ENCODE measurements at places on chromosomes 3 and 15.

- DNase-seq = no peak
Measured at GRCh38 chr15:95635666-95636065, 694.8 kb upstream of the NR2F2 start.

GRCh38 chr15:59997070-59997701 is 6.9 kb upstream of the FOXB1 start:
- DNase-seq = no peak

GRCh38 chr3:51275111-51275805 is 109.8 kb upstream of the MANF start:
- peak; percentile 40 for DNase-seq

DNA sequence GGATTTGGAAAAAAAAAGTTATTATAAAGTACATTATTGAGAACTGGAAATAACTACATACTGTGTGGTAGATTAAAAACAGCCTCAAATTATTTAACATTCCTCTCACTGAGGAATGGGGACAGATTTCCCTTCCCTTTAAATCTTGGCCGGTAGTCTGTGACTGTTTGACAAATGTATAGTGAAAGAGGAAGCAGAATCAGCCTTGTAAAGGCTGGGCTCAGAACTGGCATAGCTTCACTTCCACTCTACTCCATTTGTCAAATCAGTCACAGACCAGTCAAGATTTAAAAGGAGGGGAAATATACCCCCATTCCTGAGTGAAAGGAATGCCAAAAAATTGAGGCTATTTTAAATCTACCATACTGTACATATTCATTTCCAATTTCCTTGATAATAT is 18.2 kb upstream of the B4GALT4 start:
- peak; percentile 41 for DNase-seq

- DNase-seq = no peak
Measured at GRCh38 chr3:156637480-156638022, 36.8 kb upstream of the TIPARP start.

GRCh38 chr3:100776746-100777145 is 67.5 kb downstream of the TFG start:
- DNase-seq = no peak

DNA sequence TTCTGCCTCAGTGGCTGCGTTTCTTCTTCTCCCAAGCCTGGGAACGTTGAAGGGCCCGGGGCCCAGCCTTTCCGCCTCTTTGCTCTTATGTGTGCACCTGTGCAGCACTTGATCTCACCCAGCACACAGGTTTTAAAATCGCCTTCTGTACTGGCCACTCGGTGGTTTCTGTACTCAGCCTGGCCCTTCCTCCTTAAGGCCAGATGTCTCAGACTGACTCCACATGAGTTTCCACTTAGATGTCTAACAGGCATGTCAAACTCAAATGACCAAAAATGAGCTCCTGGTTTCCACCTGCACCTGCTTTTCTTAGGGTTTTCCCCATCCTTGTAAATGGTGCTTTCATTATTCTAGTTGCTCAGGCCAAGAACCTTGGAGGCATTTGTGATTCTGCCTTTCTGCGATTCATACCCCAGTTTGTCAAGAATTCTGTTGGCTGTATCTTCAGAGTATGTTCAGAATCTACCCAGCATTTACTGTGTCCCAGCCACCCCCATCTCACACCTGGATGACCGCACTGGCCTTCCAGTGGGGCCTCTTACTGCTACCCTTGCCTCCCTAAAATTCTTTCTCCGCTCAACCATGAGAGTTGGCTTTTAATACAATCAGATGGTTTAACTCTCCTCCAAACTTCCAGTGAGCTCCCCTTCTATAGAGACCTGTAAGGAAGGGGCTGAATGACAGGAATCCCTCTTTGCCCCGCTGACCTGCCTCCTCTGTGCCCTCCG is 2.2 kb upstream of the TRAK1 start:
- DNase-seq = no peak

DNA sequence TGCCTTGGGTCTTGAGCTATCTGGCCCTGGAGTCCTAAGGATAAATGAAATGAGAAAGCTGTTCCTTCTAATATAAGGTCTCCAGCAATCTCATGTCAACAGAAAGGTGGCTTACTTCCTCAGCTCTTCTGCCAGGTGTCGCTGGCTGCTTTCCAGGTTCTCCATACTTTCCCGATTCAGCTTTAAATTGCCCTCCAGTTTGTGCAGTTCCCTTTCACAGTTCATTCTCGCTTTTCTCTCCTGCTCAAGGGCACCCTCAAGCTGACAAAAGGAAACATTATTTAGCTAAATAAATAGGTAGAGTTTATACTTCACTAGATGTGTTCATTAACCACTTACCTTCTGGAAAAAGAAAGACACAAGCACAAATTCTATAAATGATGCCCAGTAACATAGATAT is 73.0 kb downstream of the MYH15 start:
- no peak for DNase-seq

DNA sequence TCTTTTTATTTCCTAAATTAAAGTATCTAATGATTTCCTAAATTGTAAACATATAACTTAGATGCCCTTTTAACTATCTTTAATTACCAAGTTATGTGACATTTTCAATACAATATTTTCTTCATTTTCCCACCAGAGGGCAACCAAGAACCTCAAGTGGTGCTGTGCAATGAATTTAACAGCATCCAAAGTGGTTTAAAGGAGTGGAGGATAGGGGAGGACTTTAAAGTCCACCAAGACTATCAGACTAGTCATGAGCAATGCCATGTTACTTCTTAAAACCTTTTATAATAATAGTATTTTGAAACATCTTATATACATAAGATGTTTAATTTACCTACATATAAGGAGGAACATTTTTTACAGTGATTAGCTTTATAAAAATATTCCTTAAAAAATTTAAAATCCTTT is 74.4 kb downstream of the DLG1 start:
- peak; percentile 52 for DNase-seq

DNA sequence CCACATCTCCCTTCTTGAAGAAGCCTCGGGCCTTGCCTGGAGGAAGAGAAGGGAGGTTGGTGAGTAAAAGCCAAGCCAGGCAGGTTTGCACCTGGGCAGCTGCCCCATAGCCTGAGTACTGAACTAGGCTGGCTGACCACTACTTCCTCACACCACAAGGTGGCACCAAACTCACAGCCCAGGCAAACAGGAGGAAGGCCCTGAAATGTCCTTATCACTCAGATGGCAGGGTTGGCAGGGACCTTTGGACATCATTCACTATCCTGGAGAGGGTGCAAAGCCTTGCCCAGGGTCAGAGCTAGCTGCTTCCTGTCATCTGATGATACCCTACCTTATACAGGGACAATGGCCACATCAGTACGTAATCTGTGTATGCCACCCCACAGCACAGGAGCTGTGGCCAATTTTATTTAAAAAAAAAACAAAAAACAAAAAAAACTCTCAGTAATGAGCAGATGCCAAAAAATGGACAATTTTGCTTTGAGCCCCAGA is 2.2 kb upstream of the GRAMD2A start:
- peak; percentile 74 for DNase-seq

- no peak for DNase-seq
Measured at GRCh38 chr15:57973534-57973933, 92.0 kb downstream of the ALDH1A2 start.

- DNase-seq = no peak
Measured at GRCh38 chr3:100761951-100762350, 52.7 kb downstream of the TFG start.

GRCh38 chr15:49904296-49904695 is 214.7 kb downstream of the ATP8B4 start:
- no peak for DNase-seq

- DNase-seq = no peak
Measured at GRCh38 chr3:53089511-53089910, 40.7 kb downstream of the RFT1 start.

DNA sequence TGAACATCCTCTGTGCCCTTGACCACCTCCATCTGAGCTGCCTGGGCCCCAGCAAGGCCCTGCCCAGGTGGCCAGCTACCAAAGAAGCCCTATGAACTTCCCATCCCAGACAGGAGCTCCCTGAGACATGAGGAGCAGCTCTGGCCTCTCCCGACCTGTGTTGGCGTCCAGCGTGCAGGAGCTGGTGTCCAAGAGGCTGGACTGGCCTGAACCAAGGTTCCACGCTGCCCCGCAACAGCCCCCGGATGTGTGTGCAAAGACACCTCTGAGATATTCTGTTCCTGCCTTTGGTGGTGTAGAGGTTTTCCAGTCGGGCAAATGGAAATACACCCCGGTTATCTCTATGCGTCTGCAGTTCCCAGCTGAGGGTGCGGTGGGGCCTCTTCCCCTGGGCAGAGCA is 42.1 kb downstream of the WNT7A start:
- no peak for DNase-seq

DNA sequence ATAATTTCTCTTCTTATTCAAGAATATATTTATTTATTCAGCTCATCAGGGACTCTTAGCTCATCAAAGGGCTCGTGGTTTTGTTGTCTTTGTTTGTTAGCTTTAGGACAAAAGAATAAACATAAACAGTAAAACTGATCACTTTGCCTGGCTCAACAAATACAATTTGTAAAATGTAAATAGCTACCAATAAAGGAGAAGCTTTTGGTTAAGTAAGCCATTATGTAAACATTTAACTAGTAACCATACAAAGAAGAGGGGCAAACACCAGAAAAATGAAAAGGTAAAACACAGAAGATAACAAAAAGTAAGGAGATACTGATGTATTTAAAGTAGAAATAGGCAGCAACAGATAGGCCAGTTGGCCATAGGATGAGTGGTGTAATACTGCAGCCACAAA is 761.7 kb downstream of the ROBO1 start:
- no peak for DNase-seq

- peak; percentile 81 for DNase-seq
Measured at GRCh38 chr3:11434017-11434526, 161.9 kb downstream of the ATG7 start.

- no peak for DNase-seq
Measured at GRCh38 chr3:23671851-23672589, 133.7 kb upstream of the UBE2E1 start.

DNA sequence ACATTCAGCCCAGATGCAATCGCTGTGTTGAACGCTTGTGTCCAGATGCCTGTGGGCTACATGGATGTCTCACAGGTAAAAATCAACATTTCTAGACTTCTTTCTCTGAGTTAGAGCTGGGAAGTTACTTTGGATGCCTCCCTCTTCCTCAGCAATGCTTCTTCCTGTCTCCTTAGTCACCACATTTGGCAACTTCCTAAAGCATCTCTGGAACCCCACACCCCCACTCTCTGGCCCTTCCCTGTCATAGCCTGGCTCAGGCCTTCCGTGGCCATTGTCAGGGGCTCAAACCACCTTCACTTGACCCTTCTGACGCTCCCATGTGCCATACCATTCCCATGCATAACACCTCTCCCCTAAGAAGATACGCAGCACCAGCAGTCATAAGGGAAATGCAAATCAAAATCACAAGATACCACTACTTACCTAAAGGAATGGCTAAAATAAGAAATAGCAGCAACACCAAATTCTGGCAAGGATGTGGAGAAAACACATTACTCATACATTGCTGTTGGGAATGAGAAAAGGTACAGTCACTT is 21.6 kb upstream of the RGMA start:
- DNase-seq = no peak

- DNase-seq = no peak
Measured at GRCh38 chr3:141164852-141165251, 66.8 kb upstream of the PXYLP1 start.

GRCh38 chr3:64463981-64464380 is 223.8 kb downstream of the ADAMTS9 start:
- DNase-seq = peak; percentile 92

DNA sequence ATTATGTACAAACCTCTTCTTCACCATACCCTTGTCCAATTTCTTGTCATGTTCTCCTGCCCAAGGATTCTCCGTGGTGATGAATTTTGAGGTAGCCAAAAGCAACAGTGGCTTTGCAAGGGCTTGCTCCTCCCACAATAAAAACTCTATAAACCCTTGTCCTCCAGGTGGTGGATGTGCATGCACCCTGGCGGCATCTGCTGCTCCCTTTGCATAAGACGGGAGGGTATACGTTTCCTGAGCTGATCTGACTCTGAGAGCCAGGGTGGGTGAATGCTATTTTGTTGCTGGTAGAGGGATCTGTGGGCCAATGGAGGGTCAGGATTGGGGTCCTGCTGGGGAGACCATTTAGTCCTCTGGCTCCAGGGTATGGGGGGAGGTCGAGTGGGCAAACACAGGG is 5.4 kb downstream of the DNAH1 start:
- DNase-seq = no peak

GRCh38 chr3:16828815-16829214 is 55.9 kb upstream of the PLCL2 start:
- DNase-seq = no peak

- no peak for DNase-seq
Measured at GRCh38 chr3:101828691-101829436, 20.4 kb upstream of the NFKBIZ start.

Measured in globus pallidus (tissue), 1 donor.